ENCODE measurements at places on chromosomes 5 and 9.

GRCh38 chr5:170121321-170121720, 15.6 kb downstream of the FOXI1 start:
- DNase-seq: no peak

DNA sequence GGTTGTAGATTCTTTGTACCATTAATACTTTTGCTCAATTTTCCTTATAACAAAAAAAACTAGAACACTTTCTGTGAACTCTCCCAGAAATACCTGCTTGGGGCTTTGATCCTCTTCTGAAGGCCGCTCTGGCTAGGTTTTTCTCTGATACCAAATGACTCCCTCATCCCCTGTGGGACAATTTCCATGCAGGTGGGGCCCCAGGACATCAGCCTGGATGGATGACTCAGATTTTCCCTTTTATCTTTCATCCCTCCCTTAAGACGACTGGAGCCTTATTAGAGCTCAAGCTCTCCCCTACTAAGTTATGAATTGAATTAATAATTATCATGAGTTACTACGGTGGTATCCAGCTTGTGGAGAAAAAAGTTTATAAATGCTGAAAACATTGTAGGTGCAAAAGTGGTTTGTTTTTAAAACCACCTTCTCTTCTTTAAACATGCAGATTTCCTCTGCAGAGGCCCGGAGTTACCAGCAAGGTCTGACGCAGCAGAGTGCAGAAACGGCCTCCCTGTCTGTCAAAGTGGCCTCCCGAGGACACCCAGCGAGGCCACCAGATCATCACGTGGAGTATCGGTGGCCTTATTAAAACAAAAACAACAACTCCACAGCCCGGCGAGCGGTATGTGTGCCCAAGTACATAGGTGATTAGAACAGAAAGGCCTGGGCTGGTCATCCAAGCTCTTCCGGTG, 50.8 kb upstream of the IRX4 start:
- DNase-seq: no peak

DNA sequence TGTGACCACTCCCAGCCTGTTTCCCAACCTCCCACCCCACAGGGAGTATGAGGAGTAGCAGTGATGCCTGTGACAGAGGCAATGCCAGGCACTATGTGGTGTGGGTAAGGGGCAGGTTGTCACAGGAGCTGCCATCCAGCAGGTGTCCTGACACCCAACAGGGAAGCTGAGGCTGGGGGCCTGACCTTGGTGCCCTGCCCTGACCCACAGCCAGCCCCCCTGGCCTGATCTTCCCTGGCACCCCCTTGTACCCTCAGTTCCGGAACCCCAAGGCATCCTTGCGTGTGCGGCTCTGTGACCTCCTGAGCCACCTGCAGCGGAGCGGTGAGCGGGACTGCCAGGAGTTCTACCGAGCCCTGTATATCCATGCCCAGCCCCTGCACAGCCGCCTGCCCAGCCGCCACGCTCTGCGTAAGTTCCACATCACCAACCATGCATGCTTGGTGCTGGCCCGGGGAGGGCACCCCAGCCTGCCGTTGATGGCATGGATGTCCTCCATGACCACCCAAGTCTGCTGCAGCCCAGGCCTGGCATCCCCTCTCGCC, 14.4 kb downstream of the CARD19 start:
- no peak for DNase-seq

- no peak for DNase-seq
Observed at GRCh38 chr9:116490321-116490720, 196.8 kb upstream of the TRIM32 start.

DNA sequence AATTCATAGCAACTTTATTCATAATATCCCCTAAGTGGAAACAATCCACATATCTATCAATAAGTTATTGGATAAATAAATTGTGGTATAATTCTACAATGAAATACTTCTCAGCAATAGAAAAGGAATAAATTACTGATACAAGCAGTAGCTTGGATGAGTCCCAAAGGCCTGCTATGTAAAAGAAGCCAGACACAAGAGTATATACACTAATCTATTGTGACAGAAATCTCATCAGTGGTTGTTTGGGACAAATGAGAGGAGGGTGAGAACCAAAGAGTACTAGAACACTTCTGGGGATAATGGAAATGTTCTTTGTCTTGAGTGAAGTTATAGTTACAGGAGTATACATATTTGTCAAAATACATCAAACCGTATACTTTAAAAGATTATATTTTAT, 119.3 kb downstream of the SNCAIP start:
- DNase-seq: no peak

GRCh38 chr9:32486839-32487562, 39.0 kb downstream of the RIGI start:
- DNase-seq: no peak

DNA sequence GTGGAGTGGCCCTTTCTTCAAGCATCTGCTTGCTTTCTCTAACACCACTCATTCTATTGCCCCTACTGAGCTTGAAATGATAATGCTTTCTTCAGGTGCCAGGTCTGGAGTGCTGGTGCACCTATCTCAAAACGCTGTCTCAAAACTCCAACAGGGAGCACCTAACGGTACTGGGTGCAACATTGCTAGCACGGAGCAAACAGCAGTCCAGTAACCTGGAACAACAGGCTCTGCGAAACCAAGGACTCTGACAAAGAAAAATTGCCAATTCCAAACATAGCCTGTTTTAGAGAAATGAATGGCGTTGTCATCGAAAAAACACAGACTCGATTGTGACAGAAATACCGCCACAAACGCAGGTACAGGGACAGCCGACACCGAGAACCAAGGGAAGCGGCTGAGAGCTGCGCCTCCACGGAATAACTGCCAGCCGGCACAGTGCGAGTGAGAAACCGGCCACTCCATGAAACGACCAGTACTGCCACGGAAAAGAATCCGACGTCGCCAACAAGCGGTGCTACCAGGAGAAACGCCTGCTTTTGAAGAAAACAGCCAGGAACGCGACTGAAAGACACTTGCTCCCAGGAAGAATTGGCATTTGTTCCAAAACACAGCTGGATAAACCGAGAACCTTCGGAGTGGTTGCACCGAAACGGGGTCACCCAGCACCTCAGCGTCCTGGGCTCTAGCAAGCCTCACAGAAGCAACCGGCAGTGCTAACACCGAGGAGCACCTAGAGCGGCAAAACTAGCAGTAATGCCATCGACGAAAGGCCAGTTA, 3.1 kb downstream of the ANXA2R start:
- no peak for DNase-seq

DNA sequence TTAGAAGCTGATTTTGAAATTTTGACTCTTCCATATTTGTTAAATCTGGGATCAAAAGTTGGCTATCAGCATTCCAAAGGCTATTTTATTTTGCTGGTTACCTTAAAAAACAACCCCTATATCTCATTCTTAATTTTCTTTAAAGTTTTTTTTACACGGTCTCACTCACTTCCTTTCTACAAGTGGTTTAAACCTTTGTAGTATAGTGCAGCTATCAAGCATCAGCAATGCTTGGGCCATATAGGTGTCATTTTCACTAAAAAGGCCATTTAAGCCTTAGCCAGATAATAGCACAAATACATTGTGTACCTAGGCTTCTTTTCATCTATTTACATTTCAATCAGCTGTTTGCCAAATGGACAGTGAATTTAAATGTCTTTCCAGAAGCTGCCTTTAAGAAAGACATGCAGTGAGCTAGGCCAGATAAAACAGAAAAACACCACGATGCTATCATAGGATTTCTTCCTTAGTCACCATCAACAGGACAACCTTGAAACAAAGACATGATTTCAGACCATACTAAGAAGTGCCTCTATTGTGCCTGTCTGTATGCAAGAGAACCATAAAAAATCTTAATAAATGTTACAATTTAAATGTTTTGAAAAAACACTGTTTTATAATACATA, 104.2 kb downstream of the RAPGEF6 start:
- no peak for DNase-seq

DNA sequence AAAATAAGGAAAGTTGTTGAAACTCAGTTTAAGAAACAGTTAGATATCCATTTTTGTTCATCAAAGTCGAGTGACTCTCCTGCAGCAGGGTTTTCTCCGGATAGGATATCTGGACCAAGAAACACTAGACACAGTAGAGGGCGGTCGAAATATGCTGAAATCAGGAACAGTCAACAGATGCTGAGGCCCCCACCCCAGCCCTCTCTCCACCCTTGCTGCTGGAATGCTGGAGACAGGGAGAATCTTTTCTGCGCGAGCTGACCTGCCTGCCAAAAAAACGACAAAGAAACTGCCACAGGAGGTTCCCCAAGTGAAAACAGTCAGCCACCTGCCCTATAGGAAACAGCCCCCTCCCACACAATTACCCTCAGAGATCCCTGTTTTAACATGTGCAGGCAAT, 4.3 kb upstream of the IL13 start:
- DNase-seq: no peak

DNA sequence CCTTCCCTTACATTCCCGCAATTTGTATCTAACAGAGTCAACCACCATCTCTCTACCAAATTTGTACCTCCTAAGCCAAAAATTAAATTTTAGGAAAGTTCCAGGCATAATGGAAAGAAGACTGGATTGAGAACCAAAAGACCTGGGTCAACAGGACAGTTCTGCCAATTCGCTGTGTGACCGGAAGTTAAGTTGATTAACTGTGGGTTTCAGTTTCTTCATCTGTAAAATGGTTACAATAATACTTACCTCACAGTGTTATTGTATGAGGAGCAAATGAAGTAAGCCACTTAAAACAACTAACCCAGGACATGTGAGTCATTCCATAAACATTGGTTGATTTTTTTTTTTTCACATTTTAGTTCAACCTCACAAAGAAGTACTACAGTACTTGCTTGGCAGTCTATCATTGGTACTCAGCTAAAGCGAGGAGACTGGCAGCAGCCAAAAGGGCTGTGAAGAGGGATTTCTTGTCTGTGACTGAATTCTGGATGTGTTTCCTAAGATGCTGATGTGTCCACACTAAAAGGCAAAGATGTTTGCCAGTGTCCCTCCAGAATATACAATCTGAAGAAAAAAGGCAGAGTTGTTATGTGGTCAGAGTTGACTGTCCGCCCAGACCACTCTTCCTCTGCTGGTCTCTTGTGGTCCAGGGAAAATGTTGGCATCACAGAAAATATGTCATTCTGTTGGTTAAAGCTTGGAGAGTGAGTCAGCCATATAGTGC, 198.6 kb downstream of the TLE1 start:
- no peak for DNase-seq

GRCh38 chr5:163362840-163363371, 74.5 kb upstream of the CCNG1 start:
- DNase-seq: no peak

- DNase-seq: no peak
Observed at GRCh38 chr5:54908774-54909525, 76.4 kb downstream of the ESM1 start.

- DNase-seq: no peak
Observed at GRCh38 chr9:126399789-126400188, 73.2 kb downstream of the MVB12B start.

DNA sequence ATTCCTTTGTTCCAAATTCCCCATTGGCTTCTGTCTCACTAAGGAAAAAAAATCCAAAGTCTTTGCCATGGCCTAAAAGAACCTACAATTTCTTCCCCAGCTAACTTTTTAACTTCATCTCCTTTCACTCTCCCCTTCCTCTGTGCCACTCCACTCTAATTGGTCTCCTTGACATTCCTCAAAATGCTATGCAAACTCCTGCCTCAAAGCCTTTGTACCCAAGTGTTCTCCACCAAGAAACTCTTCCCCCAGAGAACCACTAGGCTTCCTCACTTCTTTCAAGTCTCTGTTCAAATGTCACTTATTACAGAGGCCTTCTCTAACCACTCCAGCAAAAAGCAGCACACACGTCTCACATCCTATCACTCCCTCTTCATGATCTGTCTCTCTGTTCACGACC, 91.6 kb upstream of the NR4A3 start:
- no peak for DNase-seq

GRCh38 chr9:121910491-121911040, 182.5 kb downstream of the TTLL11 start:
- no peak for DNase-seq

- DNase-seq: no peak
Observed at GRCh38 chr5:11801061-11801460, 103.2 kb downstream of the CTNND2 start.

GRCh38 chr5:137602721-137603273, 103.7 kb upstream of the SPOCK1 start:
- no peak for DNase-seq

DNA sequence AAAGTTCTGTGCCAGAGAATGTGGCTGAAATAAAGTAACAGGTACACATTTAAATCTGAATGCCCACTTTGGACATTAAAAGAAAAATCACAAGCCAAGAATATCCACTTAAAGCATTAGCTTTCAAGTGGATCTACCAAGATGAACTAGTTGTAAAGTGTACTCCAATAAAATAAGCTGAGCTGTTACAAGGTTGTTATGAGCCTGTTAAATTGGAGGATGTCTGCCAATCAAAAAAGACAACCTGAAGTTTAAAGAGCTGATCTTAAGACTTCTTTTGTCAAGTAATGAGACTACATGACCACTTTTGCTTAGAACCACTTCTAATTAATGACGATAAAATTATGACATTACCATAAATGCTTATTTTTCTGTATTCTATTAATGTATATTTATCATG, 2.4 kb downstream of the FAM200C start:
- DNase-seq: no peak

DNA sequence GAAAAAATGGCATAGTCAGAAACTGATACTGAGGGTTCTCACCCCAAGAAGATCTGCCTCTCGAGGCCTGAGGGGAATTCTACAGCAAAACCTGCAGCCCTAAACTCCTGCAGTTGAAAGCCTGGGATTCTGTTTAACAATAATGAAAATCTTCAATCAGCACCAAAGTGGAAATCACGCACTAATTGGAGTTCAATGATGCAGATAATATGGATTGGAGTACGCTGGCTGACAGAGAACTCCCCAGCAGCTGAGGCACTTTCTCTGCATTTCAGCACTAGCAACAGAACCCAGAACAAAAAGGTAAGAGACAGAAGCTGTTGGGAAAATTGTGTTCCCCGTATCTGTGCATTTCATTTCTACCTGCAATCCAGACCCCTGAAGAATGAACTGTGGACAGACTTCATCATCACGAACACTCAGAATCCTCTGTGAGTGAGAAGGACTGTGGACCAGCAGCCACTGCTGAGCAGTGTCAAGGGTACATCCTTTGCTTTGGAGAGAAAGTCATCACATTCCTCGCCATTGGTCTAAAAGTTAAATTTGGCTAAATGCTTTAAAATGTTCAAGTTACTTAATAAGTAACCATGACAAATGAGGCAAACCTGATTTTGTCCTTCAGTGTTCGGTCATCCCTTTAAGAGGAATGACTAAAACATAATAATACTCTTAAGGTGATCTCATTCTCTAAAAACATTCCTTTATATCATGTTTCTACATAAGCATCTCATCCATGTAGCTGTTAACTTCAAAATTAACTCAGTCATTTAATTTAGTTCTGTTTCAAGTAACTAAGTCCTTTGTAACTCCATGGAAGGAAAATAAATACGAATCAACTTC, 126.1 kb downstream of the GAS1 start:
- no peak for DNase-seq

GRCh38 chr5:5155617-5156016, 15.5 kb downstream of the ADAMTS16 start:
- DNase-seq: no peak

DNA sequence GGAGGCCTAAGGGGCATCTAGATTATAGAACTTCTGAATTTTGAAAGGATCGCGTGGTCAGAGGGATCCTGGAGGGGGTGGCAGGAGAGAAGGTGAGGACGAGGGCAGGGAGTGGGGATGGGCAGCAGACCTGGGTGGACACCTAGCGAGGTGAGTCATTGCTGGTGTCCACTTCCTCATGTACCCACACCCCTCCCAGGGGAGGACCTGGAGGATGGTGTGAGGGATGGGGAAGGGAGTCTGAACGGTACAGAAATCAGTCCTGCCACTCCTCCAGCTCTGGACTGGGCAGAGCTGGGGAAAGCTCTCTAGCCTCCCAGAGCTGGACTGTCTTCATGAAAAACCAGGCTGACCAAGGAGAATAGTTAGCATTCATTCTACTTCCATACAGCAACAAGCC, 46.9 kb downstream of the TMOD1 start:
- DNase-seq: no peak

All from CD4-positive, alpha-beta T cell treated with Interleukin-21 for 1 hour (primary cell).